ELF-1 (cell line): ENCODE measurements at places on chromosomes 3 and 15.

DNA sequence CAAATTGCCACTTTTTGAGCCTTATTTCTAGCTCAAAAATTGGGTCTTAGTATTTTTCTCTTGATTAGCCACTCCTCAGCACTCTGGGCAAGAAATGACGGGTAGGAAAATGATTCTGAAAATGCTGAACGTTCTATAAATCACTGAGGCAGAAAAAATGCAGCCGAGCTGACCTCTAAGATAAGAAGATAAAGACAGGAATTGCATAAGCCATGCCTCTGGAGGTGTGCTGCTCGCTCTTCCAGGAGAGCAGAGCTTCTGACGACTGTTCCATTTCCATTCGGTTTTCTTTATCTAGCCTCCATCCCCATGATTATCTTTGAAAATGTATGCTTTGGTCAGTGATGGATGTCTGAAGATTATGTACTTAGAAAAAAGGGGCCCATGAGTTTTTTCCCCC is 558.8 kb upstream of the ADAMTS9 start:
- DNase-seq, result peak; percentile 9

GRCh38 chr15:66390678-66391077 is 4.0 kb downstream of the MAP2K1 start:
- no peak for DNase-seq

DNA sequence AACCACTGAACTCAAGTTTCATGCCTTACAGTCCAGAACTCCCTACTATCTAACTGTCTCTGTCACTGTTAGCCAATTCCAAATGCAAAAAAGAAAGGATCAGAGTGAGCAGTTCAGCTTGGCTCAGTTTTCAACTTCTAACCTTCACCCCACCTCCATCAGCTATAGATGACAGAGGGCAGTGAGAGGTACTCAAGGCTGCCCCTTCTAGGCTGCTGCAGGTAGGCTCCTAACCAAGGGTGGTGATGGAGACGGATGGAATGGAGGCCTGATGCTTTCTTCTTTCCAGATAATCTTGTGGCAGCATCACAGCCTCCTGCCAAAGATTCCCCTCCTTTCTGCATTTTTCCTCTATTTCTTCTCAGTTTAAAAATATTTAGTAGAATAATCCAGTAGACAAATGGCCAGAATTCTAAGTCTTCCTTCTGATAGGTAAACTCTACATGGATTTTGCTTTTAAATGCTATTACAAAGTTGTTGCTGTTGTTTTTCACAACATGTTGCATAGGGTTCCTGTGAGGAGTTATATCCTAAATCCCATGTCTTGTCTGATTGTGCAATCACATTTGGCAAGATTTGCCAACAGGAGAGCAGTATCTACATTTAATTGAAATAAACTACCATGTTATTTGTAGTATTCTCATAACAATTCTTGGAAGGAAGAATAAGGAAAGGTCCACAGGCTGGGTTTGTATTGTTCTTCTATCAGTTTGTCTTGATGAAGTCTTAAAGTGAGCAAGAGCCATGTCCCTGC is 301.6 kb upstream of the TRIM42 start:
- no peak for DNase-seq

DNA sequence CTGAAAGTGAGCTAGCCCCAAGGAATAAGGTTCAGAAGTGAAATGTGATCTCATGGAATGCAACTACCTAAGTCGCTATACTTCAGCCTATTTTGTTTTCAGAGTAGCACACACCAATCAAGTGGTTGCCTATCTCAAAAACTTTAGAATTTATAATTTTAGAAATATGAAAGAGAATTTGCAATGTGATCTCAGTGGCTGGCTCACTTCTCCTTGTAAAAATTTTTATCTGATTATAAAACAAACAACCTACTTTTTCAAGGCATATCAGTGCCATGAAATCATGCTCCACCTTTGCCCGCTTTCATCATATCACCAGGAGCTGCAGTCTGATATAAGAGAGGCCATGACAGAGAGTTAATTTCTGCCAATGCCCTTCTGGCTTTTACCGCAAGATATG is 47.3 kb downstream of the CLDN11 start:
- no peak for DNase-seq

DNA sequence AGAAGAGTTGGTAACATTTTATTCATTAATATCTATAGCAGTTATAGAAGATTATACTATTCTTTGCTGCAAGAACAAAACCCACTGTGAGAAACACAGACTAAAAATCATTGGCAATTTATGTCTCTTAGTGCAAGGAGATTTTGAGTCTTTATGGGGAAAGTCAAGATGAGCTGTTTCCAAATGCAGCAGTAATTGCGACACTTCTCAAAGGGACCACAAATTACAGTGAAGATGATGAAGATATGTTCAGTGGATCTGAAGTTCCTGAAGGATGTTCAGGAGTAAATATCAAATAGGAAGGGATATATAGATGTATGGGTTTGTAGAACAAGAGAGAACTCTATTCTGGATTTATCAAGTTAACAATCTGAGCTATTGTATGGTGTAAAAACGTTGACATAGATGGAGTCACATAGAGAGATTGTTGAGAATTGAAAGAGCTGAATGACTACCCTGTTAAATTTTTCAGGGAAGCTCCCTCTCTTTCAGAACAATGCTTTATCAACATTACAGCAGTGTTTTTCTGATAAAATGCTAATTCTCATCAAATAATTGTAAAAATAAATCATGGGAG is 71.8 kb downstream of the DTWD1 start:
- DNase-seq, result no peak

GRCh38 chr3:126939338-126939718 is 43.6 kb upstream of the PLXNA1 start:
- DNase-seq, result no peak

GRCh38 chr3:9422712-9423424 is 25.5 kb downstream of the SETD5 start:
- peak; percentile 59 for DNase-seq

GRCh38 chr3:16739541-16740105 is 134.4 kb upstream of the DAZL start:
- DNase-seq, result no peak
